ENCODE measurements at places on chromosomes 5 and 9. TPM values are rescaled to one million over a fixed set of nuclear protein-coding genes. Genes with fewer than 3 reads are reported as not detected.

STK32A gene
- 1.1 TPM for total RNA-seq

ADCY2 gene
- 0.19 TPM for total RNA-seq

CYLC2 gene
- total RNA-seq = not detected

CCDC69 gene
- total RNA-seq = 181 TPM

ENTPD2 gene
- total RNA-seq = 2.7 TPM

S100Z gene
- total RNA-seq = not detected

HMMR gene
- 0.92 TPM for total RNA-seq

CENPK gene
- 2.0 TPM for total RNA-seq

SLC35D2 gene
- total RNA-seq = 14.7 TPM

BDP1 gene
- total RNA-seq = 13.8 TPM

SHOC1 gene
- not detected for total RNA-seq

GPR151 gene
- total RNA-seq = not detected

REEP2 gene
- total RNA-seq = 5.2 TPM

TMEM232 gene
- total RNA-seq = 1.4 TPM

PCDHGA3 gene
- 9.8 TPM for total RNA-seq

SLC23A1 gene
- not detected for total RNA-seq

TSSK1B gene
- not detected for total RNA-seq

GDA gene
- 3.1 TPM for total RNA-seq

AGXT2 gene
- total RNA-seq = not detected

C5orf52 gene
- total RNA-seq = not detected

PCSK1 gene
- 0.05 TPM for total RNA-seq

CRB2 gene
- total RNA-seq = 0.08 TPM

MINAR2 gene
- total RNA-seq = not detected

LHX6 gene
- total RNA-seq = 6.1 TPM

CPEB4 gene
- 116 TPM for total RNA-seq

PDCD1LG2 gene
- 3.3 TPM for total RNA-seq

DBN1 gene
- total RNA-seq = 32.2 TPM

PRDM9 gene
- not detected for total RNA-seq

SLC36A2 gene
- total RNA-seq = 0.60 TPM

PCDHGA9 gene
- total RNA-seq = 4.2 TPM

PCDHB2 gene
- 1.7 TPM for total RNA-seq

GFRA3 gene
- total RNA-seq = 1.4 TPM

RIGI gene
- total RNA-seq = 4.7 TPM

MCC gene
- 31.9 TPM for total RNA-seq

INSL4 gene
- total RNA-seq = not detected

SMIM33 gene
- not detected for total RNA-seq

SPINK6 gene
- total RNA-seq = not detected

C5orf58 gene
- not detected for total RNA-seq

SNCB gene
- not detected for total RNA-seq

HAND1 gene
- 29.8 TPM for total RNA-seq

IL33 gene
- total RNA-seq = 29.6 TPM

MCTP1 gene
- total RNA-seq = 8.5 TPM

SLC36A3 gene
- total RNA-seq = not detected

PHYHD1 gene
- total RNA-seq = 30.2 TPM

FYB1 gene
- 4.7 TPM for total RNA-seq

CCNB1 gene
- total RNA-seq = 3.5 TPM

DRD1 gene
- not detected for total RNA-seq

PRUNE2 gene
- 1.9 TPM for total RNA-seq

ZBTB34 gene
- 6.3 TPM for total RNA-seq

FOXD4 gene
- not detected for total RNA-seq

NXNL2 gene
- total RNA-seq = not detected

ORM2 gene
- total RNA-seq = not detected

CCDC171 gene
- total RNA-seq = 1.6 TPM

ELAVL2 gene
- total RNA-seq = not detected

PPP6C gene
- total RNA-seq = 39.4 TPM

LMBRD2 gene
- 10.4 TPM for total RNA-seq

C5orf24 gene
- total RNA-seq = 21.9 TPM

SLC4A9 gene
- not detected for total RNA-seq

CTNND2 gene
- 1.7 TPM for total RNA-seq

Data from Right ventricle myocardium inferior (tissue), 1 donor.